ENCODE measurements at places on chromosomes 1 and 21.

DNA sequence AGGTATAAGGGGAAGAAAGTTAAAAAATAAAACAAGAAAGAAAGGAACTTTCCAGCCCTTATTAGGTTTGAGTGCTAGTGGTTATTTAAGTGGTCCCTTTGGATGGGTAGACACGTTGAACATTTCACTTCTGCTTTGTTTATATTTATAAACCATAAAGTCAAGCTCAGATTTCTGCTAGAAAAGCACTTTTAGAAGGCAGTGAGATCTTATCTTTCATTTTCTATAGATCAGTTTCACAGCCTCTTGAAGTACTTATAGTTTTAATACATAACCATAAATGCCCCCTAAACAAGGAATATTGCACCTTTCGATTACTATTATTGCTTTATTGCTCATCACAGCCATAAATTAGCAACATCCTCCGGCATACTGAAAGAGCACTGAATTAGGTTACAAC, 446.8 kb upstream of the PLXNA2 start:
- DNase-seq: no peak

DNA sequence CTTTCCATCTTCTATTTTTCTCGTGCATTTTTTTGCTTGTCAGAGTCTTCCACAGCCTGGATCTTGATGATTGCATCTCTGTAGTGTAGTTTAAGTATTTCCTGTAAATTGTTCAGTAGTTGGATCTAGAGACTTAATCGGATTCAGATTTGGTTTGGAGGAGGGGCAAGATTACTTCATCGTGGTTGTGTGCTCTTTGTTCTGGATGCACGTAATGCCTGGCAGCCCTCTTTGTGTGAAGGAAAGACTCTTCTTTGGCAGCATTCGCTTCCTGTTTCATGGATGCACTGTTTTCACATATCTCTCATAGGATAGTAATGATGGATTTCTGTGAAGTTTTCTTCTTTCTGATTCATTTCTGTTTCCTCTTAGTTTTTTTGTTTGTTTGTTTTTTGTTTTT, 14.2 kb downstream of the SEMA4A start:
- no peak for DNase-seq

- DNase-seq: no peak
These were observed 31.5 kb downstream of the OLIG1 start for GRCh38 chr21:33101300-33101911.

- peak; percentile 89 for DNase-seq
These were observed 738.0 kb downstream of the PTPRU start for GRCh38 chr1:29974316-29974724.
